ENCODE measurements at places on chromosomes 3 and 15. TPM values are rescaled to one million over a fixed set of nuclear protein-coding genes. Genes with fewer than 3 reads are reported as not detected.

- no peak for DNase-seq
Measured at GRCh38 chr3:108469126-108469525, 41.3 kb downstream of the MYH15 start.

The CX3CR1 gene
- 1.3 TPM for total RNA-seq

DNA sequence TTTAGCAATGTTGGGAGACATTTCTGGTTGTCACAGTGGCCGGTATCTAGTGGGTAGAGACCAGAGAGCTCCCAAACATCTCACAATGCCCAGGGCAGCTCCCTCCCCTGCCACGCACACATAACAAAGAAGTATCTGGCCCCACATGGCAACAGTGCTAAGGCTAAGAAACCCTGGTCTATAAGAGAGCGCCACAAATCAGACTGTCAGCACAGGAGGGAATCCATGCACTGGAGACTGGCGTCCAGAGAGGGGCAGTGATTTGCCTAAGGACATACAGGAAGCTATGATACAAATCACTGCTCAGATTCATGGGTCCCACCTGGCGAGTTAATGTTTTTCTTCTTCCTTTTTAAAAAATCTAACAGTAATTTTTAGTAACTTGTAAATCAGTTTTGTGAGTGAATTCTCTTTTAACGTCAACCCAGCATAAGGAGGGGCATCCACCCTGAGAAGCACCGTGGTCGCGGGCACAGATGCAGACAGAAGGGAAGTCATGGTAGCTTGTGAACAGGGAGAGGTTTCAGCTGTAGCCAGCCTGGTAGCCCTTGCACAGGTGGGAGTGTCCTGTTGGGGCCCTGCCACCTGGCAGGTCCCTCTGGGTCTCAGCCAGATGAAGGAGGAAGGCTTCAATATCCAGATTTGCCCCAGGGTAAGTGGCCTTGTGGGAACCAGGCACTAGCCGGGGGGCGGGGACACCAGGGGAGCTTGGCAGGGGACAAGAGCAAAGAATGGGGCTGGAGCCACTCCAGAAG, 8.7 kb downstream of the ISG20 start:
- no peak for DNase-seq

GRCh38 chr3:194769020-194769643, 83.4 kb downstream of the FAM43A start:
- DNase-seq, result peak; percentile 92

The SEMA3G gene
- total RNA-seq, result 15.3 TPM

- DNase-seq, result no peak
Measured at GRCh38 chr3:34844323-34844620, 795.1 kb upstream of the ARPP21 start.

DNA sequence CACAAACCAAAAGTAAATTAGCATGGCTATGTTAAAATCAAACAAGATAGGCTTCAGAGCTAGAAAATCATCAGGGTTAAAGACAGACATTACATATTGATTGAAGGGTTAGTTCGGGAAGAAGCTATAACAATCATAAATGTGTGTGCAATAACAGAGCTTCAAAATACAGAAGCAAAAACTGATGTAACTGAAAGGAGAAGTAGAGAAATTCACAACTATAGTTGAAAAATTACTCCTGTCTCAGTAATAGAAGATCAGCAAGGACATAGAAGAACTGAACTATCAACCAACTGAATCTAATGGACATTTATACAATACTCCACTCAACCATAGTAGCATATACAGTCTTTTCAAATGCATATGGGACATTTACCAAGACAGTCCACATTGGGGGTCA, 59.4 kb downstream of the MCTP2 start:
- no peak for DNase-seq

- DNase-seq, result no peak
Measured at GRCh38 chr15:40053831-40054604, 15.0 kb upstream of the SRP14 start.

The PAK6 gene
- 2.6 TPM for total RNA-seq

The EEFSEC gene
- 19.3 TPM for total RNA-seq

- DNase-seq, result no peak
Measured at GRCh38 chr3:13637311-13637891, 88.5 kb downstream of the FBLN2 start.

DNA sequence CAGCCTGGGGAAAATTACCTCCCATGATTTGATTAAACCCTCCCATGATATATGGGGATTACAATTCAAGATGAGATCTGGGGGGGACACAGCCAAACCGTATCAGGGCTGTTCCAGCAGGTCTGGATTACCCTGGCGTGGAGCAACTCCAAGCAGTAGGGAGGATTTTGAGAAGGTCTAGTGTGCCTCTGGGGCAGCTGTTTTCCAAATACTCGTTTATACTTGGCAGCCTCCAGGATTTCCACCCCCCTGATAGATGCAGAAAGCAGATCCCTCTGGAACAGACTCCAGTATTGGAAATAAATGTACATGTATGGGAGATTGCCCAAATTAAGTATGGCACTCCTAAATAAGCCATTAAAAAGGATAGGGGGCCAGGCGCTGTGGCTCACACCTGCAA, 7.7 kb upstream of the IRAK2 start:
- DNase-seq, result no peak

The OXTR gene
- 0.30 TPM for total RNA-seq

- no peak for DNase-seq
Measured at GRCh38 chr3:101690972-101691371, 4.5 kb upstream of the RPL24 start.

The ZNF501 gene
- 4.4 TPM for total RNA-seq

- DNase-seq, result no peak
Measured at GRCh38 chr3:1468145-1468544, 375.3 kb downstream of the CNTN6 start.

- DNase-seq, result peak; percentile 88
Measured at GRCh38 chr3:132034486-132035464, at the start of gene CPNE4. CPNE4 (minus strand) TSS chr3:132035014.

DNA sequence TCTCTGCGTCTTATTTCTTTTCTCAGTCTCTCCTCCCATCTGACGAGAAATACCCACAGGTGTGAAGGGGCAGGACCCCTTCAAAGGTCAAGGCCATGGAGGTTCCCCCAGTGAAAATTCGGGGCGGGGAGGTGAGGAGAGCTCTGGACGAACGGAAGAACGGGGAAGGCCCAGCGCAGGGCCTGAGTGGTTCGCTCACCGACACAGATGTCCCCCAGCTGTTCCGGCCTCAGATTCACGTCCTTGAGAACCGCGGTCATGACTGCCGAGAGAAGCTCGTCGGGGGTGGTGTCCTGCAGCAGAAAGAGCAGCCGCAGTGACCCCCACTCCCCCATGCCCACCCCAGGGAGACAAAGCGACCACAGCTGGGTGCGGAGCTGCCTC, 542 bp downstream of the ACAA1 start:
- no peak for DNase-seq

The BTLA gene
- total RNA-seq, result 0.35 TPM

DNA sequence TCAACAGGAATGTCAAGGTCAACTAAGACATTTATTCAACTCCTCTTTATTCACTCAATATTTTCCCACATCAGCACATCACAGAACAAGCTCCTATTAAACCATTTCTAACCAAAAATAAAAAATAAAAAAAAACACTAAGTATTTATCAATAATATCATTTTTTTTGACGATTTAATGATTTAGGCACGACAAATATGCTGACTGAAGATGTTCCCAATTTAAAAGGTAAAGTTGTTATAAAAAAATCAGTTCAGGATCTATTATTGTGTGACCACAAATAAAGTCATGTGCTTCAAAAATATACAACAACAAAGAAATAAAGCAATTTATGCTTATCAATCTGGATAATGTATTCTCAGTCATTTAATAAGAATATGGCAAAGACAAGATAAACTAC, 16.2 kb downstream of the DPH6 start:
- no peak for DNase-seq

The CNTN6 gene
- total RNA-seq, result 0.16 TPM

DNA sequence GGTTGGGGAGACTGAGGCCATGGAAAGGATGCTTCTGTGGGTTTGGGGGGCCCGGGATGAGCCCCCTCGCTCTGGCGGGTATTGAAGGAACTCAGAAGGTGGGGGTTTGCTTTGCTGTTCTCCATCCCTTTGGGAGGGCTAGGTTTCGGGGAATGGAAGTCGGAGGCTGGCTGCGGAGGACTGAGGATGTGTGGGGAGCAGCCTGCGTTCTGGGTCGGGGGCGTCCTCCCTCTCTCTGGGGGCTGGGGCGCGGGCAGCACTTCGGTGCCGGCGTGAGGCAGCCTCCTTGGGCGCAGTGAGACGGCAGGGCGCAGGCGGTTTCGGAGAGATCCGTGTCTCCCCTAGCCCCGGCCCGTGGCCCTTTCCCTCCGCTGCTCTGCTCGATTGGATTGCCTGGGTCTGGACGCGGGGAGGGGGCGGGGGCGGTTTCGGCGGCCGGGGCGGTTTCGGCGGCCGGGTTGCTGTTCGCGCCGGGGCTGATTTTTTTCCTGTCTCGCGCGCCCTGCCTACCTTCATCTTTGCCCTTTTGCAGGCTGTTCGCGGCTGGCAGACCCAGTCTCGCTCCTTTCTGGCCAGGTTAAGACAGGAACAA, 1.4 kb downstream of the PTPRG start:
- no peak for DNase-seq

The TCAIM gene
- total RNA-seq, result 36.5 TPM

GRCh38 chr3:62199126-62199525, 174.2 kb downstream of the FEZF2 start:
- no peak for DNase-seq

GRCh38 chr3:119582178-119582577, 2.9 kb downstream of the ADPRH start:
- DNase-seq, result no peak

- no peak for DNase-seq
Measured at GRCh38 chr3:141430316-141430715, 56.5 kb upstream of the RASA2 start.

DNA sequence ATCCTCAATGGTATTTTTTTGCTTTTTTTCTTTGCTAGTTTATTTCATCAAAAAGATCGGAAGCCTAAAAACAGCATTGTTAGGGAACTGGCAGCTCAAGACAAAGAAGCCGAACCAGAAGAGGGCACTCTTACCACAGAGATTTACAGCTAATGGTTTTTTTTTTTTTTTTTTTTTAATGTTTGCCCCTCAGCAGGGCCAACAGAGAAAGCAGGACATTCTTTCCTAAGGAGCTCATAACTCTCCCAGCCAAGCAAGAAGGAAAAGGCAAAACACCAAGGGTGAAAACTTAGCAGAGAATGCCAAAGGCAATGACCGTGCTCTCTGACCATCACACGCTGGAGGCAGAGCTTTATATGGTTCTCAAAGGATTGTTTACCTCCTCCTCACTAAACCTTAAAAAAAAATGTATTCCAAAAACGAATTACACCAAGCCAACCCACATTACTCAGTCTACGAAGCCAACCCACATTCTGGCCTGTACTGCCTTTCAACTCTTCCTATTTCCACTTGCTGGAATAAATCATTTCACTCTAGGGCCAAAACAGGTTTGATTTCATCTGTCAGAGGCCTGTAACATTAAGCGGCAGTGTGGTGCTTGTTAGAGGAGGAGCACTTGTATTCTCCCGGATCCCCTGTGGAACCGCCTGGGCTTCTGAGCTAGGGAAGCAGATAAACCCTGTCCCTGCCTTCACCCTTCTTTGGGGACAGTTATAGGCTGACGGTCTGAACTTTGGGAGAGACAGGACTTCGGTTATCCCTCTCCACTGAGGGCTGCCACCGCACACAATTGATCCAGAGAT, 35.6 kb upstream of the GYG1 start:
- DNase-seq, result no peak

GRCh38 chr3:194005930-194006501, 129.9 kb upstream of the HES1 start:
- DNase-seq, result no peak

The PIK3CB gene
- total RNA-seq, result 26.1 TPM

GRCh38 chr15:31023841-31024240, 32.4 kb upstream of the MTMR10 start:
- DNase-seq, result no peak

- DNase-seq, result no peak
Measured at GRCh38 chr3:129673012-129673411, 66.5 kb upstream of the PLXND1 start.

- no peak for DNase-seq
Measured at GRCh38 chr3:147921051-147921450, 511.9 kb downstream of the ZIC1 start.

DNA sequence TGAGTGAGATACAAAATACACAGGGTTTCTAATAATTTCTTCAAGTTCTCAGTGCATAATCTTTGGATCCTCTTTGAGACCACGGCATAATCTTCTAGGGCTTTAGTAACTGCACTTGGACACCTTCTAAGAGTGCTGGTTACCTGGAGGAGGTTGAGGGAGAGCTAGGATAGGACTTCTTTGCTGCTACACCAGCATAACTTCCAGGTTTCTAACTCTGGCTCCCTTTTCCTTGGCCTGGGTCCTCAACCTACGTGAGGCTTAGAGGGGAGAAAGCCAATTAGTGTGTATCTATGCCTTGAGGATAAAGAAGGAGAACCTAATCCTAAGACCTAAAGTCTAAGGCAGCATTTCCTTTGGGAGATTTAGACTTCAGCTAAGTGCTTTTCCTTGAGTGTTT, 184.8 kb downstream of the LSAMP start:
- DNase-seq, result no peak

DNA sequence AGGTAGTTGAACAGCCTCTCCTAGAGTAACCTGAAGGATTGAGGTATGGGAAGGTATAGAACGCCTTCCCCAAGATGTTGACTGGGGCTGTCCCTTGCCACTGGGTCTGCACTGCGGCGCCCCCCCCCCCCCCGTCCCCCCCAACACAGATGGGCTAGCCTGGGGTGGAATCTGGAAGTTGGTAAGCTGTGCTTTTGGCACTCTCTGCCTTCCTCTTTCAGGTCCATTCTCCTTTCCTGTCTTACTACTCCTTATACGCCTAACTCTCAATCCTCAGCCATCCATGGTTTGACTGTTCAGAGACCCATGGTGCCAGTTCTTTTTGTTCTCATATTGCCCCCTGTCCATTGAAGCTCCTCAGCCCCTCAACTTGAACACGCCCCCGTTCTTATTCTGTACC, 42.8 kb downstream of the MAP2K1 start:
- DNase-seq, result no peak

The NEDD4 gene
- 10.5 TPM for total RNA-seq

DNA sequence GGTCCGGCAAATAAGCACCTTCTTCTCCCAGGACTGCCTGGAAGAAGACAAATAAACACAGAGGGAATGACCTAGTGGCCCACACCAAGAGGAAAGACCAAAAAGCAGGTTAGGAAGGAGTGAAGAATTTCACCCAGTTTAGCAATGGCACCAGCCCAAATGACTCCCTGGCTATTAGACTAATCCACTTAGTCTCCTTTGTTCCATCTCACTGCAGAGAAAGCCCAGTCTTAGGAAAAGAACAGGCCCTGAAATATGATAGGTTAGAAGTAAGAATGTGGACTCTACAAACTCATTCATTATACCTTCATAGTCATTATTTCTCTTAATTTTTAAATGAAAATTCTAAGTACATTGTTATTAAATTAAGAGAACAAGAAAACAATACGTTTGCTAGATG, 23.2 kb downstream of the SERPINI2 start:
- DNase-seq, result no peak

DNA sequence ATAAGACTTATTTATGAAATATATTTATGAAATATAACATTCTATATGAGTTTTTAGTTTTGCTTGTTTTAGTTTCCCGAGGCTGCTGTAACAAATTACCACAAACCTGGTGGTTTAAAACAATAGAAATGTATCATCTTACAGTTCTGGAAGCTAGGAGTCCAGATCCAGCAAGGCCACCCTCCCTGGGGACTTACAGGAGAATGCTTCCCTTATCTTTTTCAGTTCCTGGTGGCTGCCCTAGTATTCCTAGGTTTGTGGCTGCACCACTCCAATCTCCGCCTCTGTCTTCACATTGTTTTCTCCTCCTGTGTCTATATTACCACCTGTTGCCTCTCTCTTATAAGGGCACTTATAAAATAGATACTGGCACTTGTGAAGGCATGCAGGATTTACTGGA, 877.8 kb downstream of the TUSC7 start:
- DNase-seq, result no peak
